Activated CD4-positive, CD25-positive, alpha-beta regulatory T cell (primary cell): ENCODE measurements at places on chromosomes 3 and 15.

DNA sequence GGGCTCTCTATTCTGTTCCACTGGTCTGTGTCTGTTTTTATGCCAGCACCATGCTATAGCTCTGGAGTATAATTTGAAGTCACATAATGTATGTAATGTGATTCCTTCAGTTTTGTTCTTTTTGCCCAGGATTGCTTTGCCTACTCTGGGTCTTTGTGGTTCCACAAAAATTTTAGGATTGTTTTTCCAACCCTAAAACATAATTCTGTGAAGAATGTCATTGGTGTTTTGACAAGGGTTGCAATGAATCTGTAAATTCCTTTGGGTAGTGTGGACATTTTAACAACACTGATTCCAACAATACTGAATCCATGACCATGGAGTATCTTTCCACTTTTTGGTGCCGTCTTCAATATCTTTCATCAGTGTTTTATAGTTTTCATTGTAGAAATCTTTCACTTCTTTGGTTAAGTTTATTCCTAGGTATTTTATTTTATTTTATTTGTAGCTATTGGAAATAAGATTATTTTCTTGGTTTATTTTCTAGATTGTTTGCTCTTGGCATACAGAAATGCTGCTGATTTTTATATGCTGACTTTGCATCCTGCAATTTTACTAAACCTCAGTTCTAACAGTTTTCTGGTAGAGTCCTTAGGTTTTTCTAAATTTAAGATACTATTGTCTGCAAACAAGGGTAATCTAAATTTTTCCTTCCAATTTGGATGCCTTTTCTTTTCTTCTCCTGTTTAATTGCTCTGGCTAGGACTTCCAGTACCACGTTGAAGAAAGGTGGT lies 29.7 kb downstream of the TJP1 start:
- no peak for DNase-seq

GRCh38 chr3:111859974-111860859 lies 1.2 kb downstream of the PHLDB2 start:
- no peak for DNase-seq

- DNase-seq: no peak
Observed at GRCh38 chr3:18946524-18946923, 201.8 kb upstream of the KCNH8 start.

DNA sequence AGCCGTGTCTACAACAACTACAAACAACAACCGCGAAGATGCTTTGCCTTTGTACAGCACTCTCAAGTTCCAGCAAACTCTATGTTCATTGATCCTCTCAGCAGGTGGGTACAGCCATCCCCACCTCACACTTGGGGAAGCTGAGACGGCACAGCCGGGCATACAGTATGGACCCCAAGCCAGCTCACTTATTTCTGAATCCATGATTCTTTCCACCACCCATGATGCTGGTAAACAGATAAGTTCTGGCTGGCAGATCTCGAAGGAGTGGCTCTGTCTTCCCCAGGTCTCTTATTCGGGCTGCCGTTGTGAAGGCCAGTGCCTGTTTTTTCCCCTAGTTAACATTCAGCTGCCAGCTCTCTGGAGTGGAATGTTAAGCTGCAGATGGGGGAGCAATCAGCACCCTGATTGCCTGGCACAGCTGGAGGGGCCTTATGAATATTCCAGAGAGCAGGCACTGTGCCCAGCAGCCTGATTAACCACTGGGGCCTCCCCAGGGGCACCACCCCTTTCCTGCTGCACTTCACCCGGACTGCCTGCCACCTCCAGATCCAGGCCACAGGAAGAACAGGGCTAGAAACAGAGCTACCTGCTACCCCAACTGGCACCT lies 73.2 kb downstream of the CORO2B start:
- DNase-seq: no peak

GRCh38 chr15:73403171-73403570 lies 34.4 kb upstream of the HCN4 start:
- DNase-seq: no peak

GRCh38 chr3:22117091-22117490 lies 366.1 kb upstream of the ZNF385D start:
- DNase-seq: no peak

DNA sequence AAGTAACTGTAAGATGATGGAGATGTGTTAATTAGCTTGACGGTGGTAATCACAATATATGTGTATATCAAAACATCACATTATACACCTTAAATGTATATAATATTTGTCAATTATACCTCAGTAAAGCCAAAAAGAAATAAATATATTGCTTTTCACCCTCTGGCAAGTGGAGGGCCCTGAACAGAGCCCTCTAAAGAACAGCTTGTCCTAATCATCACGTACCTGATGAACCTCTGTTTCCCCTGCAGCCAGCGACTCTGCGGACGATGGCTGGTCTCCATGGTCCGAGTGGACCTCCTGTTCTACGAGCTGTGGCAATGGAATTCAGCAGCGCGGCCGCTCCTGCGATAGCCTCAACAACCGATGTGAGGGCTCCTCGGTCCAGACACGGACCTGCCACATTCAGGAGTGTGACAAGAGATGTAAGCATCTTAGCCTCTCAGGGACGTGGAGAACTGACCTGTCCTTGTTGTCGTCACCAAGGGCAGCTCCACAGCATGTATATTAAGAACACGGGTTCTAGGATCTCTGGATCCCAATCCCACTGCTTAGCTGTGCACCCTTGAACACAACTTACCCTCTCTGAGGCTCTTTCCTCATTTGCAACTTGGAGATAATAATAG lies 6.3 kb downstream of the THBS1 start:
- no peak for DNase-seq

GRCh38 chr3:129245141-129245540 lies 4.3 kb upstream of the COPG1 start:
- no peak for DNase-seq

- DNase-seq: no peak
Observed at GRCh38 chr3:190044142-190044541, 76.6 kb downstream of the P3H2 start.

DNA sequence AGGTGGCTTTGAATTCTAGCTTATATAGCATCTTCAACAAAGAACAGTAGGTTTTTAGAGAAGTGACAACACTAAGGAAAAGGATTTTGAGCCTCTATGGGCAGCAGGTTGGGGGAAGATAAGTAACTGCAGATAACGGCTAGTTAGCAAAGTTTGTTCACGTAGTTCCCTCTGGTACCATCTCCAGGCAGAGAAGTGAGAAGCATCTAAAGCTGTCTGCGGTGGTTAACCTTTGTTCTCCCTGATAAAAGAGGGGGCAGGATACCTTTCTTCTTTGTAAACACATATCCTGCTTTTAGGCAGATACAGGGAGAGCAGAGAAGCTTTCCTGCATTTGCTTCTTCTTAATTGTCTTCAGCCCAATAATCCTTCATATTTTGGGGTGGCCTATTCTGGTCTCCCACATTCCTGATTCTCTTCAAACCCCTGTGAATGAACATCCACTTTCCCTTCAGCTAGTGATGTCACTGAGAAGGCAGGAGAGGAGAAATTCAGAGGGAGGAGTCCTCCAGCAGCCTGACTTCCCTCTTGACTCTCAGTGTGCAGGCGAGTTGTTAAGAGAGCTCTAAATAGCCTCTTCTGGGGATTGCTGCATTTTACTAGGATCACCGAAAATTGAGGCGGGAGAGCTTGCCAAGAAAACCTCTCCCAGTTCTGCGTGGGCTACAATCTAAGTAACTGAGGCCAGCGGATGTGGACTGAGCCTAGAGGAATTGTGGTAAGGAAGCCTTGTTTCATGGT lies 393.7 kb upstream of the C2CD4B start:
- DNase-seq: no peak

- no peak for DNase-seq
Observed at GRCh38 chr3:14680115-14680514, 5.2 kb downstream of the C3orf20 start.

GRCh38 chr3:17140670-17141505 lies 256.1 kb downstream of the PLCL2 start:
- no peak for DNase-seq

DNA sequence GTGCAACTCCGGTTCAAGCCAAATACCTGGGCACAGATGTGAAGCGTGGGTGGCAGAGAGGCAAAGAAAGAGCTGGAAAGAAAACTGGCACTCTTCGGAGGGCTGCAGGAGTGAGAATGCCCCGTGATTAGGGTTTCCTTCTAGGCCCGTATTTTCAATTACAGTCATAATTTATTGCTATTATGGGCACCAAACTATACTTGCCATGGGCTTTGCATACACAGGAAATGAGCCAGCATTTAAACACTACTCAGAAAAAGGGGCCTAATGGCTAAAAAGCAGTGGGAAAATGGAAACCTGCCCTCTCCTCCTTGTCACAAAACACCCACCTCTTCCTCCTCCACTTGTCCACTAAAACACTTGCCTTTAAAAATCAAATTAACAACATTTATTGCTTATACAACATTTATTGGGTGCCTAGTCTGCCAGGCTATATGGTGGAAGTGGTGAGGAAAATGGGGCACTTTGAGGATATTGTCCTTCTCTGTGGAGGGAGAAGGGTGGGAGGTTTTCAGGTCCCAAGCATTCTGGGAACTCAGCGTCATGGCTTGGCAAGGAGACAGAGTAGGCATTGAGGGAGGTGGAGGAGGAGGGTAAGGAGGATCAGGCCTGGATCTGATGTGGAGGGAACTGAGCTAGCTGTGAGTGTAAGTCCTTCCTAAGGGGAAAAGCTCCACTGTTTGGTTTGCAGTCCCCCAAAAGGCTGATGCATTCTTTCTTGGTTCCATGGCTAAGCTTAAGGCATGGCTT lies 160.9 kb downstream of the SLCO3A1 start:
- DNase-seq: no peak
